Vagina (tissue), 2 donors: ENCODE measurements at places on chromosomes 2 and 18. TPM values are rescaled to one million over a fixed set of nuclear protein-coding genes. Genes with fewer than 3 reads are reported as not detected.

The ZNF396 gene
- total RNA-seq, result 0.98 TPM

The RESP18 gene
- total RNA-seq, result not detected

GRCh38 chr2:149903626-149904025 lies 316.1 kb upstream of the MMADHC start:
- DNase-seq, result no peak
- no peaks in the 10 kb centered on the region for H3K4me1 ChIP-seq
- no peaks in the 10 kb centered on the region for H3K36me3 ChIP-seq
- H3K27ac ChIP-seq, result no peak overlapping the region

- H3K36me3 ChIP-seq, result no peaks in the 10 kb centered on the region
- H3K4me1 ChIP-seq, result no peaks in the 10 kb centered on the region
- no peaks in the 10 kb centered on the region for H3K27me3 ChIP-seq
- no peak overlapping the region for H3K4me3 ChIP-seq
- H3K27ac ChIP-seq, result no peak overlapping the region
These were observed 129.3 kb downstream of the MBP start for GRCh38 chr18:77003316-77003715.

GRCh38 chr2:240631548-240632305 lies 6.4 kb downstream of the GPR35 start:
- no peaks in the 10 kb centered on the region for H3K36me3 ChIP-seq
- DNase-seq, result no peak
- H3K27me3 ChIP-seq, result no peaks in the 10 kb centered on the region
- no peak overlapping the region for H3K27ac ChIP-seq
- no peaks in the 10 kb centered on the region for H3K4me1 ChIP-seq

DNA sequence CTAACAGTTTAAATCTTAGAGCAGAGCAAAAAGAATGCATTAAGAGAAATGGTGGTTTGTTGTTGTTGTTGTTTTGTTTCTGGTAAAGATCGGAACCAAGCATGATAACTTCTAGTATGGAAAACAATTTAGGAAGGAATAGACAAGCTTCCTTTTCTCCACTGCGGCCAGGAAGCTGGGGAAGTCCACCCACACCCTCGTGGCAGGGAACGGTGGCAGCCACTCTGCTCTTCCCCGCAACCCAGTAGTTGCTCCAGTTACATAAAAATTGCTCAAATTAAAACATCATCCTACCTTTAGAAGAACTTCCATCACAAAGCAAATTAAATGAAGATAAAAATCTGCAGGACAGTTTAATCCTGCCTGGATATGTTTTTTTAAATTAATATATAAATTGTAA lies 113.0 kb downstream of the RBMS1 start:
- peaks cover 91% of the 10 kb centered on the region for H3K4me1 ChIP-seq
- H3K27me3 ChIP-seq, result no peaks in the 10 kb centered on the region
- DNase-seq, result no peak

DNA sequence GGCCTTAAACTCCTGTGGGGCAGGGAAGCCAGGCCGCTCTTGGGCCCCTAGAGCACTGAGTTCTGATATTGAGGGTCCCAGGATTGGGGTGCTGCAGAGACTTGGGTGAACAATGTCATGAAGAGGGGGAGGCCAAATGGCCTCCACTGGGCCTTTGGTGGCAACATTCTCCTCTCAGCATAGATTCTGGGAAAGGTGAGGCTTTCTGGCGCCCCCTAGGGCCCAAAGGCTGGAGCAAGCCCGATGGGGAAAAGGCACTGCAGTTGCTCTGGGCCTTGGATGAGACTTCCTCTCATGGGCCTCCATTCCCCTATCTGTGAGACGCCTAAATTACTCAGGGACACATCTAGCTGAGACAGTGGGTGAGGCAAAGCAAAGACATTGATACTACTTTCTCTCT lies 84.8 kb downstream of the ACAA2 start:
- H3K4me3 ChIP-seq, result no peak overlapping the region
- peak; percentile 74 for DNase-seq
- no peaks in the 10 kb centered on the region for H3K27me3 ChIP-seq
- no peak overlapping the region for H3K27ac ChIP-seq
- H3K36me3 ChIP-seq, result no peaks in the 10 kb centered on the region
- H3K4me1 ChIP-seq, result peaks cover 3% of the 10 kb centered on the region
